IPS DF 19.7 (cell line): ENCODE measurements at places on chromosomes 5 and 9.
A peak's percentile ranks its signal among the peaks of the same experiment; 100 is the strongest.

- no peak for DNase-seq
Observed at GRCh38 chr5:172658961-172659501, 18.0 kb downstream of the NEURL1B start.

DNA sequence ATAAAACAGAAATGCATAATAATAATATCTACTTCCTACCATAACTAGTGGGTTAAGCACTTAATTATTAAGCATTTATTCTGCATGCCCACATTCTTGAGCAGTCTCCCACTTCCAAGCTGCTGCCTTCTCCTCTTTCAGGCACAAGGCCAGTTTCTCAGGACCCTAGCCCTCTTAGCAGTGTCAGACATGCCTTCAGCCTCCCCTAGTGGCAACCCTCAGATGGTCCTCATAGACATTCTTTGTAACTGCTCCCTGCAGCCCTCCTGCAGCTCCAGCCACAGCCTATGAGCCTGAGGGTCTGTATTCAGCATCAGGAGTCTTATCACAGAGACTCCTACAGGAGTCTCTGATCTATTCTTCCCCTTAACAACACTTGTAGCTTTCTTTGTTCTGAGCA, 3.9 kb downstream of the IL9 start:
- DNase-seq, result peak; percentile 56

GRCh38 chr9:134041649-134041962, 16.3 kb downstream of the BRD3OS start:
- DNase-seq, result no peak

DNA sequence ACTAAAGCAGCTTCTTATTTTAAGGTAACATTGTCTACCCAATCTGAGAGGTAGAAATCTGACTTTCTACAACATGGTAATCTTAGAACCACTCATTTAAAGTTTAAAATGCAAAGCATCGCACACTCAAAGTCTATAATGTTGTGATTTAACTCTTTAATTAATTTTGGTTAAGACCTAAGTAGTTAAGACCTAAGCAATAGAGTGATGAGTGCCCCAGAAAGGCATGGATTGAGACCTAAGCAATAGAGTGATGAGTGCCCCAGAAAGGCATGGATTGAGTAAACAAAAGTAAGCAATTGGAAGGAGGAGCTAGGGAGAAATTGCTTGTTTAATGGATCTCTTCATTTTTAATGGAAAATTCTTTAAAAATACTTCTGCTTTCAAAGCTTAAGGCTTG, 86.8 kb downstream of the NLN start:
- DNase-seq, result no peak

- no peak for DNase-seq
Observed at GRCh38 chr5:53448851-53449250, 31.6 kb upstream of the FST start.

DNA sequence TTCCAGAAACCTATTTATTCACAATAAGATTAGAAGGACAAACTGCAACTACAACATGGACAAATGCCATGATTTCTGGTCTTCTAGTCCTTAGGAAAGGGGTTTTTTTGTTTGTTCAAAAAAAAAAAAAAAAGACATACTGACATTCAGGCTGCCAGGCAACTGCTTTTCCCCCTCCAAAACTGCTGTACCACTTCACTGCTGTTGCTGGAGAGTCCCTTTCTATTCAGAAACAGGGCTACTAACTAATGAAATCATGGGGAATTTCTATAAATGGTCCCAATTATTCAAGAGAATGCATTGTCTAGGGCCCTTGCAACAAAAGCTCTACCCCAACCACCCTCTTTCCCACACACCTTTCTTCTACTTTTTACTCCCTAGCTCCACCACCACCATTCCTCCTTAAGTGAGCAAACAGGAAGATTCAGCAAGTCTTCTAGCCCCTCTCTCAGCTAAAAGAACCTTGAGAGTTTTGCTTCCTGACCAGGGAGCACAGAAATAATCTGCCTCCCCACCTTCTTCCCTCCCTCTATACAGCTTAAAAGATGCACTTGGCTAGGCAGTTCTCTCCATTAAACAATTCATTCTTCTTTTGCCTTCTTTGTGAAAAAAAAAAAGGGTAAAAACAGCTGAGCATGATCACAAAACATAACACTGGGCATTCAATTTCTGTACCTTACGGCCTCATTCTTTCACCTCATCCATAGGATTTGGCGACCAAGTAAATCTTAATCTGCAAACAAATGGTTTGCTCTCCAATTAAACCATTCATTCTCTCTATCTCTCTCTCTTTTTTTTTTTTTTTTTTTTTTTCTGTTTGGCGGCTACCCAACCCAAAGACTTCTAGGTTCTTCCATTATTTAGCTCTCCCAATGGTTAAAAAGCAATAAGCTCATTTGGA, 13.8 kb downstream of the ZNF608 start:
- DNase-seq, result no peak

DNA sequence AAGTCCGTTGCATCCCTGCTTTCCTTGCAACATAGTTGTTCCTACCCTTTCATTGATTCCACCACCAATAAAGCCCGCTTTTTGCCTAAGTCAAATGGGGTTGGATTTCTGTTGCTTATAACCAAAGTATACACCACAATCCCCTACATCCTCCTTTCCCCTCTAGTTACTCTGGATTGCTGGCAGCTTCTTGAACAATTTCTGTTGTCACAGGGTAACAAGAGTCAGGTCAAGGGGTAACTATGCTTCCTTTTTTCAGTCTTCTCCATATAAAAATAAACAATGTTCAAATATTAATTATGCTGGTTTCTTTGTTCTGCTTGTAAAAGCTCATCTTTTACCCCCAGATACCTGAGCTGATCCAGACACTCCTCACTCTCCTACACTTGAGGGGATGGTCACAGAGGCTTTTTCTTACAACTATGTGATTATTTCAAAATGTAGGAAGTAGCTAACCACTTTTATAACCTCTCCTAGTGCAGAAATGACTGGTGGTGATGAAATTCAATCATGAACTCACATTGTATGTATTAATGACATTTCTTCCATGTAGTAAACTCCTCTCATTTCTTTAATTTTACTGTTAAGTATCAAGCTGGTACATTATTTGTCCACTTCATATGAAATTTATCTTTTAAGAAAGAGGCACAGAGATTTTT, 136.5 kb downstream of the SNX18 start:
- no peak for DNase-seq

- no peak for DNase-seq
Observed at GRCh38 chr5:168244838-168245559, 46.4 kb upstream of the WWC1 start.

- peak; percentile 47 for DNase-seq
Observed at GRCh38 chr9:90642570-90643539, at the start of gene DIRAS2. DIRAS2 (minus strand) TSS chr9:90642824; CDS start chr9:90613827, 28,997 bp downstream.

DNA sequence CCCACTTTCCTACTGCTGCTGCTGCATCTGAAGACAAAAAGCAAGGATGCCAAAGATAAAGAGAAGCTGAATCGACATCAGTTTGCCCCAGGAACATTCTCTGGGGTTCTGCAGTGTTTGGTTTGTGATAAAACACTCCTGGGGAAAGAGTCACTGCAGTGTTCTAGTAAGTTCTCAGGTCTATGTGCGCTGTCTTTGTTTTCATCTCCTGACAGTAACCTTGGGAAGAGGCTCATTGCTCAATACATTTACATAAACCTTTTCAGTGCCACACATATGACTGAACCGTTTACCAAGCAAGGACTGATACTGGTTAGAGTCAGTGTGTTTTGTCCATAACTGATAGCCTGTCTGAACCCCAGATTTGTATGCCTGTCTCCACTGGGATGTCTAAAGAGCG, 232.1 kb downstream of the ARHGEF28 start:
- DNase-seq, result no peak

DNA sequence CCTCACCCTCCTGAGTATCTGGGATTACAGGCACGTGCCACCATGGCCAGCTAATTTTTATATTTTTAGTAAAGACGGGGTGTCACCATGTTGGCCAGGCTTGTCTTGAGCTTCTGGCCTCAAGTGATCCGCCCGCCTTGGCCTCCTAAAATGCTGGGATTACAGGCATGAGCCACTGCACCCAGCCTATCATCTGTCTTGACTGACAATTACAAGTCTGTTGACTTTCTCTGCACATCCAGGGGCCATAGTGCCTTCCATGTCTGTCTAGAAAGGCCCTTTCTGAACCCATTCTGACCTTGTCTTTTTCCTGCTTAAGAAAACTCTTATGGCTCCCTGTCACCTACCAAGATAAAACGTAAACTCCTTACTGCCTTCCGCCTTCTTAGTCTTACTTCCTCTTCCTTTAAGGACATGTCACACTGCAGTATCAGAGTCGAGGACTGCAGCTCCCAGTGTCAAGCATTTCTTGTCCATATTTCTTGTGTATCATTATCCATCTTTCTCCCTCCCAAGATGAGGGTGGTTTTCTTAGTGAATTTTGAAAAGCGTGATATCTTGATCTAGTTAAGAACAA, 49.9 kb upstream of the SHB start:
- no peak for DNase-seq

GRCh38 chr5:38346593-38346992, 88.2 kb downstream of the EGFLAM start:
- no peak for DNase-seq

GRCh38 chr9:129236441-129237145, 58.5 kb upstream of the IER5L start:
- no peak for DNase-seq

DNA sequence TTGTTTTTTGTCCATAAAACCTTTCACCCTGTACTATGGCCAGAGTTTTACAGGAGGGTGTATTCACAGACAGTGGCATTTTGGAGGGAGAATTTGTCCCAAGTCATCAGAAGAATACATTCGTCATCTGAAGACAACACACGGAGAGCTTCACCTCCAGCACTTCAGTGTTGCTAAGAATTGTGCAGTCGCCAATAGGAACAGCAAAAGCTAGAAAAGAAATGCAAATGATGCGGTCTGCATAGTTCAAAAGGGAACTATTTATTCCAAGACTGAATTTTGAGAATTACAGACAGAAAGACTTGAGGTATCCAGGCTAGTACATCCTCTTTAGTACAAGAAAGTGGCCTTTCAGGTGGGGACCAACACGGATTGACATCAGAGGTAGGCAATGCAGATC, 399.2 kb upstream of the KIF2A start:
- no peak for DNase-seq

GRCh38 chr5:29122306-29122705, 2071.2 kb upstream of the CDH6 start:
- DNase-seq, result no peak

- no peak for DNase-seq
Observed at GRCh38 chr9:107807183-107807582, 317.6 kb upstream of the KLF4 start.

DNA sequence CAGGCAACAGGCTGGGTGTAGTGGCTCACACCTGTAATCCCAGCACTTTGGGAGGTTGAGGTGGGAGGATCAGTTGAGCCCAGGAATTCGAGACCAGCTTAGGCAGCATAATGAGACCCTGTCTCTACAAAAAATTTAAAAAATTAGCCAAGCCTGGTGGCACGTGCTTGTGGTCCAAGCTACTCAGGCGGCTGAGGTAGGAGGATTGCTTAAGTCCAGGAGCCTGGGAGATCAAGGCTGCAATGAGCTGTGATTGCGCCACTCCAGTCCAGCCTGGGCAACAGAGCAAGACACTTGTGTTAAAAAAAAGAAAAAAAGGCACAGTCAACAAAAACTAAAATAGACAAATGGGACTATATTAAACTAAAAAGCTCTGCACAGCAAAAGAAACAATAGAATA, 29.3 kb downstream of the ATP6V0E1 start:
- no peak for DNase-seq

DNA sequence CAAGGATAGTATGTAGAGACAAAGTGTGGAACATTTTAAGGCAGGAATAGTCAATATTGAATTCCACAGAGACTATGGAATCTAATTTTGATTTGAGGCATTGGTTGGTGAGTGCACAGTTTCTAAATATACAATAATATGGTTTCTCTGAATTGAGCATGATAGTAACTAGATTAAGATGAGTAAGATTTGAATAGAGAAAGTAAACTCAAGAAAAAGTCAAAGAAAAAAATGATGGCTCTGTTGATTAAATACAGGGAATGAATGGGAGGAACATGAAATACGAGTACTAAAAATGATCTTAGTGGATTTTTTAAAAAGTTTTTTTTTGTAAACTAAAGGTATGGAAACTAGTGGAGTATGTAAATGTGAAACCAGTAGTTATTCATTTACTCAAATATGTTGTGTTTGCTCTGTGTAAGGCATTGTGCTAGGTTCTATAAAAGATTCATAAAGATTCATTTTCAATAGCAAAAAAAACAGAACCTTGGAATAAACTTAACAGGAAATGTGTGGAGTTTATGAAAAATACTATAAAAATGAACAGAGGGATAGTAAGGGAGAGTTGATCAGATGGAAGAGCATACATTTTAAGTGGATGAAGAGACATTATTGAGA, 101.2 kb downstream of the ZCCHC7 start:
- no peak for DNase-seq

DNA sequence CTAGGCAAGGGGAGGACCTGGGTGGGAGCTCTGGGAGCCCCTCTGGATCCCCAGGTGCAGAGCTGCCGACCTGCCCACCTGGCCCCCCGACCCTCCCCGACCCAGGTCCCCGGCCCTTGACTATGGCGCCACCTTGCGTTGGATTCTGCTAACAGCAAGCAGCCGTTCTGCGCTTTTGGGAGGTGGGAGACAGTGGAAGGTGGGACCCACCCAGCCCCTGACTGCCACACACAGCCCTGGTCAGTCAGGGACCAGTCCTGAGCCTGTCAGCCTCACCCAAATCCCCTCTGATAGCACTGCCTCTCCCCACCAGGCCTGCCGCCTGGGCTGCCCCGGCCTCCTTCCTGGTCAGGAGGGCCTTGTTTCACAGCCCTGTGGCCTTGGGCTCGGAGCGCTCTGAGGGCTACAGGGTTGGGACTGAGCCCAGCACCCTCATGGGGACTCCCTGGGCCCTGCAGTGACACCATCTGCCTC, 77.9 kb downstream of the HMCN2 start:
- no peak for DNase-seq

DNA sequence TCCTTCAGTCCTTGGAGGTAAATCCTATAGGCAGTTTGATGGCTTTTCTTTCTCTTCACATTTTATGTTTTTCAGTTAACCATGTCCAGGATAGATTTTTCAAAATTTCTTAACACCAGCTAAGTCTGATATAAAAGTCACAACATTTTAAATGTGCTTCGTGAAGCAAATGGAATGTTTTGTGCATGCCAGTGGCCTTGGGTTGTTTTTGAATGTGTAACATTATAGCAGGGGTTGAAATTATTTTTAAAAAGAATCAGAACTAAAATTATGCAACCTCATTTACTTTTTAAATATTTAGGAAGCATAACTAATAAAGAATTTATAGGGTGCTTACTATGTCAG, 201.1 kb downstream of the ARHGEF28 start:
- no peak for DNase-seq

- no peak for DNase-seq
Observed at GRCh38 chr5:126745259-126745992, 31.5 kb upstream of the LMNB1 start.

- DNase-seq, result no peak
Observed at GRCh38 chr9:133359399-133360175, 3.2 kb downstream of the SURF2 start.

DNA sequence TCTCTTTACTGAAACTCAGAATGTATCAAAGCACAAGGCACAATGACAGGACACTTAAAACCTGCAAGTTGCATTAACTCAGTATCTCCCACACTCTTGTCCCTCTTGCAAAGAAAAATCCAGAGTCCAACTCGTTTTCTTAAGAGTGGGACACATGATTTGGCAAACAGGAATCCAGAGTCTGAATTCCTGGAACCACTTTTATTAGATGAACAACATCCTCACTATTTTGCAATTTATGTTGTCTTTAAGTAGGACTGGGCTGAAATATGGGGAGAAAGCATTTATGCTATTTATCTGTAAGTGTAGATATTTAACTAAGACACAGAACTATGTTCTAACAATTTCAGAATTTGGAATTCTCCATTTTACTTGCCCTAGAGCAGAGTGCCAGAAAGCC, 69.1 kb downstream of the ABCA1 start:
- no peak for DNase-seq
